Stimulated activated CD4-positive, alpha-beta T cell treated with anti-CD3 and anti-CD28 coated beads, Interleukin-1b, Interleukin-23, amount 100 ng/mL, for 4 hours (primary cell): ENCODE measurements at places on chromosomes 1 and 21.

- no peak for DNase-seq
Observed at GRCh38 chr1:60170709-60171108, 97.1 kb upstream of the C1orf87 start.

- no peak for DNase-seq
Observed at GRCh38 chr1:175708787-175709186, 34.6 kb downstream of the TNR start.

DNA sequence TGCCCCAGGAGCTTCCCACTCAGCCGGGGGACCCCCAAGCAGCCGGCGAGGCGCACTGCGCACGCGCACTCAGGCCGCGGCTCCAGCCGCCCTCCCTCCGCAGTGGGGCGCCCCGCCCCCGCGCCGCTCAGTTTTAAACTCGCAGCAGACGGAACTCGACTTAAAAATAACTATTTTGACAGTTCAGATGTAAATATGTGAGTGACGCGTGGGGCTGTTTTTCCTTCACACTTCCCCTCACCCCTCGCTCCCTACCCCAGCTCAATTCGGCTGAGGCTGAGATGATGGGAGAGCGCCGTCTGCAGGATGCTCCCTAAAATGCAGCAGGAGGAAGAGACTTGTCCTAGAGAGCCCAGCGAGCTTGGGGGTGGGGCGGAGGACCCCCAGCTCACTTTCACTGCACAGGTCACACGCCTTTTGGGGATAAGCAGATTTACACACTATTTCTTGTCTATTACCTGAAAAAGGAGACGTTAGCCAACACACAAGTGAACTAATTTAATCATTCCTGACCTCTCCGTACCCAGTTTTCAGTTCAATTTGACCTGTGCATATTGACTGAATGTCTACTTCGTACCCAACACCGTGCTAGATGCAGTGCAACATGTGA lies 8.9 kb upstream of the LEMD1 start:
- DNase-seq: peak; percentile 26

GRCh38 chr21:44423312-44423821 lies 31.9 kb upstream of the LRRC3 start:
- no peak for DNase-seq

GRCh38 chr1:169137357-169137756 lies 30.9 kb downstream of the ATP1B1 start:
- no peak for DNase-seq
